ENCODE measurements at places on chromosomes 3 and 15.

- DNase-seq, result no peak
- H3K4me1 ChIP-seq, result no peaks in the 10 kb centered on the region
- no peak overlapping the region for H3K4me3 ChIP-seq
- no peaks in the 10 kb centered on the region for H3K27me3 ChIP-seq
- H3K27ac ChIP-seq, result no peak overlapping the region
Measured at GRCh38 chr15:75036212-75036616, 12.8 kb downstream of the PPCDC start.

DNA sequence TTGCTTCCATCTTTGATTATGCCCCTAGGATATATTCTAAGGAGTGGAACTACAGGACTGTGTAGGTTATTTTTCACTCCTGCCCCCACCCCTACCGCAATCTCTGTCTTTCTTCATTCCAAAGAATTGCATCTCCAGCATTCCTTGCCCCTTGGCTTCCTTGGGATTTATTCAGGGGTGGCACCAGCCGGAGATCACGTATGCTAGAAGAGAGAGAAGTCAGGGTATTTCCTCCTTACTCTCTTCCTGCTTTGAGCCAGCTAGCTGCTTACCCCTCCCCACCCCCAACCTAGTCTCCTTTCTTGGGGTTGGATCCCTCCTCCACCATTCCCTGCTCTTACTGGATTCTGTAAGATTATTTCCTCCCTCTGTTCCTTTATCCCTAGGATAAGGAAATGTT is 35.0 kb upstream of the DENND4A start:
- no peak for DNase-seq
- no peak overlapping the region for H3K4me3 ChIP-seq
- H3K36me3 ChIP-seq, result no peaks in the 10 kb centered on the region
- H3K27ac ChIP-seq, result peak overlapping the region; percentile 79
- no peaks in the 10 kb centered on the region for H3K27me3 ChIP-seq
- H3K4me1 ChIP-seq, result peaks cover 61% of the 10 kb centered on the region

GRCh38 chr3:146134348-146135117 is 26.5 kb downstream of the PLOD2 start:
- no peak overlapping the region for H3K27ac ChIP-seq
- no peaks in the 10 kb centered on the region for H3K4me1 ChIP-seq
- no peak for DNase-seq
- no peaks in the 10 kb centered on the region for H3K36me3 ChIP-seq
- H3K4me3 ChIP-seq, result no peak overlapping the region

- H3K27me3 ChIP-seq, result no peaks in the 10 kb centered on the region
- no peak overlapping the region for H3K4me3 ChIP-seq
- H3K4me1 ChIP-seq, result peaks cover 5% of the 10 kb centered on the region
Measured at GRCh38 chr3:58044691-58045483, 36.7 kb downstream of the FLNB start.

DNA sequence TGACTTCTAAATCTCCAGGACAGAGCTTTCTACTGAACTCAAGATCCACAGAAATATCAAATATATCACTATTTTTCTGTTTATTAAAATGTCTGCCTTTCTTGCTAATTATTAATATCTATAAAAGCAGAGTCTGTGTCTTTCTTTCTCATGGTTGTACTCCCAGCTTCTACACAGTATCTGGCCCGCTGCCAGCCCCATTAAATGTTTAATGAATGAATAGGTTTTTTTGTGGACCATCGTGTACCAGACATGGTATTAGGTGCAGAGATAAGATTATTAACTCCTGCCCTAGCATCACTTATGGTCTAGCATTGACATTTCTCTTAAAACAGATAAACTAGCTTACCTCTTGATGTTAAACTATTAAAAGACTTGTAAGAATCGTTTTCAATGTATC is 111.4 kb upstream of the RBMS3 start:
- H3K4me3 ChIP-seq, result no peak overlapping the region
- no peak for DNase-seq
- H3K27ac ChIP-seq, result no peak overlapping the region
- no peaks in the 10 kb centered on the region for H3K27me3 ChIP-seq
- H3K4me1 ChIP-seq, result peaks cover 23% of the 10 kb centered on the region

DNA sequence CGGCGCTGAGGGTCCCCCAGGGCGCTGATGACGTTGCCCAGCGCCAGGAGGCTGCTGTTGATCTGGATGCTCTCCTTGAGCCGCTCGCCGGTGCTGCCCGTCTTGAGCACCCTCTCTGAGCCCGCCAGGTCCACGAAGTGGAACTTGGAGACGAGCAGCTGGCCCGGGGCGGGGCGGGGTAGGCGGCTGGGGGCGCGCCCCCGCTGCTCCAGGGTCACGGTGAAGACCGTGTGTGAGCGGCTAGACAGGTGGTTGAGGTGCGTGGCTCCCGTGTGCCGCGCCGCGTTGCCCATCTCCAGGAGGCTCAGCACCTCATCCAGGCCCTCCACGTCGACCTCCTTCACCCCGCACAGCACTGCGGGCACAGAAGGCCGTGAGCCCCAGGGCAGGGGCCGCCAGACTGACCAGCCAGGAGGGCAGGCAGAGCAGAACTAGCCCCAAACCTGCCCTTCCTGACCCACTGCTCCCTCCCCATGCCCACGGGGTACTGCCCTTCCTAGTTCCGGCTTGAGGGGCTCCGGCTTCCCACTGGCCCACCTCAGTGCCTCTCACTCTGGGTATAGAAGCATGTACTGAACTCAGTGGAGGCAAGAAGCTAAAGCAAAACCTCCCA is 6.1 kb downstream of the KIF7 start:
- H3K36me3 ChIP-seq, result no peaks in the 10 kb centered on the region
- H3K27me3 ChIP-seq, result no peaks in the 10 kb centered on the region
- H3K27ac ChIP-seq, result no peak overlapping the region
- H3K4me1 ChIP-seq, result peaks cover 2% of the 10 kb centered on the region

DNA sequence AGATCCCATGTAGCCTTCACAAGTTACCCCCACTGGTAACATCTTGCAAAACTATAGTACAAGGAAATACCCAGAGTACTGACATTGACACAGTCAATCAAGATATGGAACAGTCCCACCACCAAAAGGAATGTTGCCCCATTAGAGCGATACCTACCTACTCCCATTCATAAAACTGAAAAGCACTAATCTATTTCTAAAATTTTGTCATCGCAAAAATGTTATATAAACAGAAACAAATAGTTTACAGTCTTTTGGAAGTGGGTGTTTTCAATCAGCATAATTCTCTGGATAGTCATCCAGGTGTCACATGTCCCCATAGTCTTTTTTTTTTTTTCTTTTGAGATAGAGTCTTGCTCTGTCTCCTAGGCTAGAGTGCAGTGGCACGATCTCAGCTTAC is 156.9 kb upstream of the AGTR1 start:
- no peak overlapping the region for H3K27ac ChIP-seq
- no peak for DNase-seq
- H3K4me3 ChIP-seq, result no peak overlapping the region
- no peaks in the 10 kb centered on the region for H3K36me3 ChIP-seq
- no peaks in the 10 kb centered on the region for H3K27me3 ChIP-seq
- H3K4me1 ChIP-seq, result no peaks in the 10 kb centered on the region

- no peak overlapping the region for H3K27ac ChIP-seq
- no peak for DNase-seq
- no peaks in the 10 kb centered on the region for H3K4me1 ChIP-seq
Measured at GRCh38 chr3:152682477-152682876, 152.5 kb upstream of the P2RY1 start.

DNA sequence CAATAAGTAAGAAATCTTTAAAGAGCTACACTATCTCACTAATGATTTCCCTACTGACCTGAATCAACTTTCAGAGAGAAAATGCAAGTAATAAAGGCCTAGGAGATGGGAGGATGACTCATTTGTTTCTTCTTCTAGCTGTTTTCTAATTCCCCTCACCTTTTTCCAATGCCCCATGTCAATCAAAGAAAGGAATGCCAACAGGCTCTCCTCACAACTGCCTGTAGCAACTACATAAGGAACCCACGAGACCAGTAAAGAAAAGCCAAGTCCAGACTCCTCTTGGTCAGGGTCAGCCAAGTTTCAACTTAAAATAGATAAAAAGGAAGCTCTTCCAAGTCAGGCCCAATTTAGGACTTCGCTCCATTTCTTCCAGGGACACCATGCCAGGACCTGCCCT is 201.9 kb downstream of the TNIK start:
- H3K27me3 ChIP-seq, result no peaks in the 10 kb centered on the region
- no peak for DNase-seq
- peak overlapping the region; percentile 90 for H3K27ac ChIP-seq

GRCh38 chr15:59814409-59814808 is 125.3 kb upstream of the BNIP2 start:
- no peaks in the 10 kb centered on the region for H3K27me3 ChIP-seq
- peak overlapping the region; percentile 32 for H3K27ac ChIP-seq
- peaks cover 22% of the 10 kb centered on the region for H3K4me1 ChIP-seq
- H3K36me3 ChIP-seq, result no peaks in the 10 kb centered on the region
- DNase-seq, result peak; percentile 72
- H3K4me3 ChIP-seq, result no peak overlapping the region

DNA sequence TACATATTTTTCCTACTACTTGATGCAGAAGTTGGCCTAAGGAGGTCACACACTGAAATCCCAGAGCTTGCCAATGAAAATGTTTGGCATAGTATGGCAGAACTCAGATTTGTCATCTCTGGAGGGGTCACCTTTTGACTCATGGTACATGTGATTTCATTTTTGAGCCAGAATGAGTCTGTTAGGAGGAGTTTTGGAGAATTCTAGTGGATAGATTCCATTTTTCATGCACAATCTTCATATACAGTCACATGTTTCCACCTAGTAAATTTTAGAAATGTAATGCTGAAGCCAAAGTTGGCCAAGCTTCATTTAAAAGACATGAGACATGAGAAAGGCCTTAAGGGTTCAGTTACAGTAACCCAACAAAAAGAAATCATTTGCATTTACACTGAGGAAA is 97.8 kb upstream of the IGSF10 start:
- H3K27ac ChIP-seq, result no peak overlapping the region
- H3K4me1 ChIP-seq, result no peaks in the 10 kb centered on the region
- no peak for DNase-seq

DNA sequence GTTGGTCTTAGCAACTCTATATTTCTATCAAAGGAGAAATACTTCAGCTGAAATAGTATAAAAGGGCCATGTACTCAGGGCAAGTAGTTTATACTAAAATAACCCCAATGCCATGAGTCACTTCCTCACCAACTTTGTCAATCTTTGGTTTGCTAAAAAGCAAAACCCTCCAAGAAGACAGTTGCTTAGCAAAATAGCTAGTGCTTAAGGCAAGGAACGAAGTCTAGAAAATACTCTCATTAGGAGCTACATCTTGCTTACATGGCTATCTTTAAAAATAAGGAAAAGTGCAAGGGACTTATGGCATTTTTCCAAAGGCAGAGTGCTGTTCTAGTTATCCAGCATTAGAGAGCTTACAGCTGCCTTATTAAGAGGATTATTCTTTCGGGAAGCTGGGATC is 28.4 kb downstream of the P3H2 start:
- no peak overlapping the region for H3K4me3 ChIP-seq
- H3K36me3 ChIP-seq, result no peaks in the 10 kb centered on the region
- no peak overlapping the region for H3K27ac ChIP-seq
- H3K27me3 ChIP-seq, result no peaks in the 10 kb centered on the region

- DNase-seq, result peak; percentile 0
- no peak overlapping the region for H3K27ac ChIP-seq
- H3K27me3 ChIP-seq, result no peaks in the 10 kb centered on the region
Measured at GRCh38 chr3:10554236-10554611, 48.8 kb upstream of the ATP2B2 start.

DNA sequence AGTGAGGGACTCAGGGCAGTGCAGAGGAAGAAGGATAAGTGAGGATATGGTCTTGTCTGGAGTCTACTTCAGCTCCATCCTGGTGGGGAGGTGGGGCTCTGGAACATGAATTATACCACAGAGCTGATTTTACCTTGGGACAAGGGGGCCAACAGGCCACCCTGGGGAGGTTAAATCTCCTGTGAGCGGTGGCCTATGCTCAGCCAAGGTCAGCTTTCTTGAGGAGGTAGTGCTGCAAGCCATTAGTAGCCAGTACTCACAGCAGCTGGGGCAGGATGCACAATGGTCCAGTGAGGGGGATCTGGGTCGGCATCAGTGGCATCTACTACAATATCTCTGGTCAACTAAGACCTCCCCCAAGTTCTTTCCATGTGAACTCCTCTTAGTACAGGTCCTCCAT is 49.7 kb downstream of the XYLB start:
- H3K27ac ChIP-seq, result no peak overlapping the region
- H3K27me3 ChIP-seq, result no peaks in the 10 kb centered on the region
- H3K4me3 ChIP-seq, result no peak overlapping the region
- H3K36me3 ChIP-seq, result no peaks in the 10 kb centered on the region
- no peaks in the 10 kb centered on the region for H3K4me1 ChIP-seq

DNA sequence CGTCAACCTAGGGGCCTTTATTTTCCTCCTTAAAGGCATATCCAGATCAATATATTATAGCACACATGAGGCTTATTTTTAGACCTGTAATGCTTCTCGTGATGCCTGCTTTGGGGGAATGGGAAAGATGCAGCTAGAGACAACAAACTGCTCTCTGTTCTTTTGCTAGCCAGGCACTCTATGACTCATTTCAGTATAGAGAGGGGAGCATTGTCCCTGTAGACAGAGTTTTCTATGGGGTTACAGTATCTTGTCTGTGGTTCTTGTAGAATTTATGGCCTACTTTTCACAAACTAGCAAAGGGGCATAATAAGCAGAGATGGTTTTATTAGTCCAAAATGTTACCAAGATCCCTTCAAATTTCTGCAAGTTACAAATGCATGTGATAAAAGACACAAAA is 305.6 kb downstream of the LSAMP start:
- H3K36me3 ChIP-seq, result no peaks in the 10 kb centered on the region
- H3K27me3 ChIP-seq, result no peaks in the 10 kb centered on the region
- H3K4me3 ChIP-seq, result no peak overlapping the region
- no peak overlapping the region for H3K27ac ChIP-seq

- H3K27me3 ChIP-seq, result no peaks in the 10 kb centered on the region
- no peaks in the 10 kb centered on the region for H3K36me3 ChIP-seq
- H3K4me3 ChIP-seq, result no peak overlapping the region
Measured at GRCh38 chr15:73284090-73284716, 84.6 kb downstream of the HCN4 start.

DNA sequence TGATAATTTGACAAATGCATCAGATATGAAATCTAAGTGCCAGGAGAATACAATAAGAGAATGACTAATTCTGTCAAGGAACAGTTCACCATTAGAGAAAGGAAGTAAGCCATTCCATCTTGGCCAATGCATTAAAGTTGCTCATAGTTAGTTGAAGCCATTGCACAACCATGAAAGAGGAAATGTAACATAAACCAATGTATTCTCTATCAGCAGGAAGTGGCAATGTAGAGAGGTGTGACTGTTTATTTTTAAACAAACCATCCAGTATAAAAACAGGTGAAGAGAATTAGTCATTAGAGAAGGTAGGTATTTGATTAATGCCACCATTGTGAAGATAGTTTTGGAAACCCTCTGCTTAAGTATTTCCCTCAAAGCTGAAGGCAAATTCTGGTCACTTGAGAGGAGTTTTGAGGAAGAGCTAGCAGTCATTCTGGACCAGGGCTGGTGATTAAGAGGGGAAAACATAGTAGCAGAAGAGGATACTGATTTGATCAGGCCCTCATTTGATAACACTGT is 10.7 kb upstream of the ANXA2 start:
- peaks cover 7% of the 10 kb centered on the region for H3K4me1 ChIP-seq
- no peaks in the 10 kb centered on the region for H3K36me3 ChIP-seq
- no peaks in the 10 kb centered on the region for H3K27me3 ChIP-seq
- H3K27ac ChIP-seq, result peak overlapping the region; percentile 43
- no peak for DNase-seq
- no peak overlapping the region for H3K4me3 ChIP-seq
